Substantia nigra (tissue), 51 donors: ENCODE measurements at places on chromosomes 2 and 18.

DNA sequence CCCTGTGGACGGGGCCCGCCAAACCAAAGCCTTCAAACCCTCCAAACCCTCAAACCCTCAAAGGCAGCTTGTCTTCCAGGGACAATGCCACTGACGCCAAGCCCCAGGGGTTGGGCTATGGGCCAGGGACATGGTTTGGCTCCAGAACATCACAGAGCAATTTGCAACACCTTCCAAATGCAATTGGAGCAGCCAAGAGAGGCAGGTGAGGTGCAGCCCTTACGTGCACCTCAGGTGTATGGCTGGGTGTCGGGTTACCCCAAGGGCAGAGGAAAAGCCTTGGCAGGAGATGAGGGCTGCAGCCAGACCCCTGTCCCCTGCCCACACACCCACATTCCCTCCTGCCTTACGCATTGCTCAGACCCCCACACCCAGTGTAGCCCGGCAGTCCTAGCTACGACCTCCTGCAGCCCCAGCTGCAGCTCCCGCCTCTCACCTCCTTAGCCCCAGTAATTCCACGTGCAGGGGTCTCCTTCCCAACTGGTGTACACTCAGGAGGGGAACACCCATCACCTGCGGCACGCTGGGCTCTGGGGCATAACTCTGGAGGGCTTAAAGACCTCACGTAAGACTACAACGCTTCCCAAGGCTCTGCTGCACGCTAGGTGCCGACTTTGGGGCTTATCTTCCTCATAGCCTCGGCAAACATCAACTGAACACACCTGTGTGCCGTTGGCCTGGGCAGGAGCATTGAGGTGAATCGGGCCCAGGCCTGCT lies 88.7 kb downstream of the TFCP2L1 start:
- DNase-seq: no peak

- DNase-seq: no peak
These were observed 217.6 kb upstream of the THUMPD2 start for GRCh38 chr2:39996653-39997080.

- DNase-seq: no peak
These were observed 180.7 kb upstream of the ID2 start for GRCh38 chr2:8501061-8501720.

DNA sequence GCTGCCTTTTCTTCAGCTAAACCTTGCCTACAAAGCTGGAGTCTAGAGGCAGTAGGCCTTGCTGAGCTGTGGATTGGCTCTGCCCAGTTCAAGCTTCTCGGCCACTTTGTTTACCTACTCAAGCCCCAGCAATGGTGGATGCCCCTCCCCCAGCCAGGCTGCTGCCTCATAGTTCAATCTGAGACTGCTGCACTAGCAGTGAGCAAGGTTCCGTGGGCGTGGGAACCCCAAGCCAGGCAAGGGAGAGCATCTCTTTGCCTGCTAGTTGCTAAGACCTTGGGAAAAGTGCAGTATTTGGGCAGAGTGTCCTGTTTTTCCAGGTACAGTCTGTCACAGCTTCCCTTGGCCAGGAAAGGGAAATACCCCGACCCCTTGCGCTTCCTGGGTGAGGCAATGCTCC lies 68.9 kb downstream of the VAPA start:
- no peak for DNase-seq

- no peak for DNase-seq
These were observed 124.8 kb upstream of the COL5A2 start for GRCh38 chr2:189304360-189304759.

- no peak for DNase-seq
These were observed 729.8 kb upstream of the CDH7 start for GRCh38 chr18:65021021-65021420.

GRCh38 chr18:39911716-39912115 lies 2043.3 kb upstream of the PIK3C3 start:
- no peak for DNase-seq

- no peak for DNase-seq
These were observed 332.5 kb downstream of the PID1 start for GRCh38 chr2:228938629-228939028.

DNA sequence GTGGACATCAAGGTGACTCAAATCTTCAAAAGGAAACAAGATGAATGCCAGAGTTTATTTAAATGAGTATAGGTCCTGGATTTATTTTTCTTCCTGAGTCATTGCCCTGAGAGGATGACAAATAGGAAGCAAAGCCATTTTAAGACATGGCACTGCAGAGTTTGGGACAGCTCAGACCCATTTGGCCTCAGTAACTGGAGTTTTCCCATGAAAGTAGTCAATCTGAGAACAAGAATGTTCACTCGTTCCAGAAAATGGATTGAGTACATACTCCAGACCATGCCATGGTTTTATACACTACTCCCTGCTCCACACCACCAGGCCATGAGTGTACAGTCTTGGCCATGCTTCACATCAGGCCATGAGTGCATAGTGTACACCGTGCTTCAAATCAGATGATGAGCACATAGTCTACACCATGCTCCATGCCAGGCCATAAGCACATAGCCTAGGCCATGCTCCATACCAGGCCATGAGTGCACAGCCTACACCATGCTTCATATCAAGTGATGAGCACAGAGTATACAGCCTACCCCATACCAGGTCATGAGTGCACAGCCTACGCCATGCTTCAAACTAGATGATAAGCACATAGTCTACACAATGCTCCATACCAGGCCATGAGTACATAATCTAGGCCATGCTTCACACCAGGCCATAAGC lies 202.4 kb downstream of the FBXO15 start:
- no peak for DNase-seq

- peak; percentile 47 for DNase-seq
These were observed 611 bp downstream of the NOL10 start for GRCh38 chr2:10688921-10689807.

GRCh38 chr2:187312718-187313282 lies 135.3 kb downstream of the CALCRL start:
- no peak for DNase-seq

DNA sequence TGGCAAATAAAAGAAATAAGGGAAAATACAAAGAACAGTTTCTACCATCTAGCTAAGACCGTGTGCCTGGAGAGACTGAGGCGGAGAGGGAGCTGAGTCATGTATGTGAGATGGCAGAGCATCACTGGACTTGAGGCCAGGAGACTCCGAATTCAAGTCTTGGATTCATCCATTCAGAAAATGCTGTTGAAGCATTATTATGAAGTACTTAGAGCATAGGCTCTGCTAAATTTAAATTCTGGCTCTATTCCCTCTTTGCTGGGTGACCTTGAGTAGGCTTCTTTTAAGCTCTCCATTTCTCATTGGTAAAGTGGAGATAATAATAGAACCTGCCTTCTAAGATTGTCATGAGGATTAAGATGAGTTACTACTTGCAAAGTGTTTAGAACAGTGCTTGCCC lies 34.7 kb downstream of the NPHP1 start:
- DNase-seq: no peak

GRCh38 chr2:238021327-238021726 lies 39.5 kb upstream of the SCLY start:
- no peak for DNase-seq

DNA sequence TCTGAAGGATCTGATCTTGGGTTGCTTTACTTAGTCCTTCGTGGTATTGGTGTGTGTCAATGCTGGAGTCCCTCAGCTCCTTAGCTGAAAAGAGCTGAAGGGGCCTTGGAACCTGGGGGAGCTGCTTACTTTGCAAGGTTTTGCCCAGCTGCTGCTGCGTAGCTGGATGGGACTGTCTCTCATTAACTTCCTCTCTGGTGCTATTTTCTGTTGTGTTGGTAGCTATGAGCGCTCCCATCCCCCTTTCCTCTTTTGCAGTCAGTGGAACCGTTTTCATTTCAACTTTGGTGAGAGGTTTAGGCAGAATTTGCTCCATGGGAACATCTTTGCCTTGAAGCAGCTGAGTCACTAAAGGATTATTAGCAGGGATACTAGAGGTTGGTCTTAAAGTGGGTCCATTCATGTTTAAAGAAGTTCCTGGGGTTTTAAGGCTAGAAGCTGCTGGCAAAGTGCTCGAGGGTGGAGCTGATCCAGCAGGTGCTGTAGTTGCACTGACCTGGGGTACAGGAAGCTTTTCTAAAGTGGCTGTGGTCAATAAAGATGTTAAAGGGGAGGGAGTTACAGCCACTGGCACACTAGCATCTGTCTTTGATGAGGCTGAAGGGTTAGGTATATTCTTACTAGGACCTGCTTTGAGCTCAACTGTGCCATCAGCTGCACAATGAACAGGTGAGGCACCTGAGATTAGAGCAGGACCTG lies 69.9 kb upstream of the DTNB start:
- peak; percentile 15 for DNase-seq

DNA sequence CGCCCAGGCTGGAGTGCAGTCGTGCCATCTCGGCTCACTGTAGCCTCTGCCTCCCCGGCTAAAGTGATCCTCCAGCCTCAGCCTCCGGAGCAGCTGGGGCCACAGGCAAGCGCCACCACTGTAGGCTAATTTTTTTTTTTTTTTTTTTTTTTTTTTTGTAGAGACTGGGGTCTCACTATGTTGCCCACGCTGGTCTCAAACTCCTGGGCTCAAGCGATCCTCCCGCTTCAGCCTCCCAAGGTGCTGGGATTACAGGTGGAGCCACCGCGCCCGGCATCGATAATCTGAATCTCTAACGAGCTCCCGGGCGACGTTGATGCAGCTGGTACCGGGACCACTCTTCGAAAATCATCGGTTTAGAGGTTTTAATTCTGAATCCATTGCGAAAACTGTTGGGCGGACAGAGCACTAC lies 520 bp upstream of the CYP20A1 start:
- DNase-seq: no peak

- DNase-seq: no peak
These were observed 48.4 kb downstream of the PLEKHB2 start for GRCh38 chr2:131153529-131153928.

GRCh38 chr18:58625839-58626238 lies 3.1 kb downstream of the ALPK2 start:
- no peak for DNase-seq

DNA sequence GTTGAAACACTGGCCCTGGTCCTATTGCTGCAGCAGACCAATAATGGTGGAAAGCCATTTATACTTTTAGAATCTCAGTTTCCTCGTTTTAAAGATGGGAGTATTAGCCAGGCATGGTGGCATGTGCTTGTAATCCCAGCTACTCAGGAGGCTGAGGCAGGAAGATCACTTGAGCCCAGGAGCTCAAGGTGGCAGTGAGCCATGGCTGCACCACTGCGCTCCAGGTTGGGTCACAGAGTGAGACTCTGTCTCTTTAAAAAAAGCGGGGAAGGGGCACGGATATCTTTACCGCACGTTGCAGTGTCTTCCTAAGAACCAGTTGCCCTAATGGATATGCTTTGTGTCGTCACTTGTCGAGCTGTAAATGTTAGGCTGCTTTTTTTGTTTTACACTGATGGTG lies 8.3 kb downstream of the MTCL1 start:
- no peak for DNase-seq

DNA sequence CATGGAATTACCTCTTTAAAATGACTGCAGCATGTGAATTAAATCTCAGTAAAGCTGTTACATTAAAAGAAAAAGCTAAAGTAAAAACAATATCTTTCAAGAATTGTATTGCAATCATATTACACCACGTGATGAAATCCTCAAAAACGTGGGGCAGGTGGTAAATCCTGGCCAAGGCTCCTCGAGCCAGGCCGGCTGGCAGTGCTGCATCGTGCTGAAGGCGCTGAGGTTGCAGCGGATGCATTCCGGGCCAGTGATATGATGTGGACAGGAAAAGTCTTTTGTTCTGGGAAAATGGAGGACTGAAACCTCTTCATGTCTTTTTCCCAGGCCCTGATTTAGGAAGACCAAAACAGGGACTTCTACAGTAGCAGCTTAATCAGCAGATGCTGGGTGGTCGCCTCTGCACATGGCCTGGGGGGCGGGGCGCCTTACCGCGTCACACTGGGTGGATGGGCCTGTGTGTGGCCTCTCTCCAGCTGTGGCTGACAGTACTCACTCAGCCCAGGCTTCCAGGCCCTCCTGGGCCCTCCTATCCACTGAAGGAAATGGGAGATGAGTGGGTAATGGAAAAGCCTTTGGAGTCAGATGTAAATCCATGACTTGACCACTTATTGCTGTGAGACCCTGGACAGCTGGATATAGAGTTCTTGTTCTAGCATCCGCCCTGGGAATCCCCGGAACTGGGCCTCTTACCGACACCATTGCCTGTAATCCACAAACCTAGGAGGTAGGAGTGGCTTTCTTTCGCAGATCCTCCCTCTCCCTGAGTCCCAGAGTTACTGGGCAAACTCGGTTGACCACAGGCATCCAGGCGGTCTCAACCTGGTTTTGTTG lies 45.1 kb downstream of the PROC start:
- no peak for DNase-seq
